Fibroblast of skin of right biceps (primary cell): ENCODE measurements at places on chromosomes 5 and 9.

- DNase-seq: no peak
These were observed 4.7 kb upstream of the TNFSF8 start for GRCh38 chr9:114935119-114935518.

- DNase-seq: peak; percentile 91
These were observed 21.0 kb upstream of the GSN start for GRCh38 chr9:121246821-121247561.

GRCh38 chr9:113648048-113648447 is 184.5 kb downstream of the RGS3 start:
- DNase-seq: no peak

DNA sequence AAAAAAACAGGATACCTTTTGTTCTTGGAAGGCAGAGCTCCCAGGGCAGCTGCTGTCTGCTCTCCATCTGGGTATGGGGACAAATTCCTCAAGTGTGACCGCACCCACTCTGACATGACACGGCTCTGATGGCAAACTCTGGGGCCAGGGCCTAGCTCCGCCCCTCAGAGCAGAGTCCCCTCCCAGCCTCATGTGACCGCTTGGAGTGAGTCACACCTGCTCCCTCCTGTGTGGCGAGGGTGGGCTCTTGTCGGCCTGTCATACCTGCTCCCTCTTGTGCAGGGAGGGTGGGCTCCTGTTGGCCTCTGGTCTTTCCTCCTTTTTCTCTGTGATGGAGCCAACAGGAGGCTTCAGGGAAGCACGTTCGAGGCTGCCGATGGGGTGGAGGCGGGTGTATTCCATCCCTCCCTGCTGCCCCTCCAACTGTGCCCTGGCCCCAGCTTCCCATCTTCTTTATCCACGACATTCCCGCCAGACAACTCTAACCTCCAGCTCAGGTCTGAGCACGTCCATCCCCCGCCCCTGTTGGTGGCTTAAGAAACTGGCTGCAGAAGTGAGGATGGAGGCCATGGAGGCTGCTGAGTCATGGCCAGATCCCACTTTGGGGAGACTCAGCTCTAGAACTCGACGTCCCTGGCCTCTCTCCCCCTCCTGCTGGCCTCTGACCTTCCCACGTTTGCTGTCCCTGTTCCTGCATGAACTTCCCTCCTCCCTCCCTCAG is 65.3 kb downstream of the OLFM1 start:
- no peak for DNase-seq

DNA sequence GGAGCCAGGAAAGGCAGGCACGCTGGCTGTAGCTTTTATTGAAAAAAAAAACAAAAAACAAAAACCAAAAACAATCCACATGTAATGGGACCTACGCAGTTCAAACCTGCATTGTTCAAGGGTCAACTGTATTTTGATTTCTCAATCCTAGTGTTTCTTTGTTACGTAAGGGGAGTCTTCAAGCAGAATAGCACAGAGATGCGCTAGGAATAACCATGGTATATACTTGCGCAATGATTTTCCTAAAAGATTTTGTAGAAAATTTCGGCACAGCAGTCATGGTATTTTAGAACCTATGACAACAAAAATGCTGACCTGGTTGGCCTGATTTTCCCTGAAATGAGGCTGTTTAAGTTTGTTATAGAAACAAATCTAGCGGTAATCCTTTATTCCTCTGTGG is 1110.5 kb upstream of the WWC1 start:
- no peak for DNase-seq

GRCh38 chr9:113057193-113057592 is 669 bp upstream of the ZFP37 start:
- DNase-seq: no peak

DNA sequence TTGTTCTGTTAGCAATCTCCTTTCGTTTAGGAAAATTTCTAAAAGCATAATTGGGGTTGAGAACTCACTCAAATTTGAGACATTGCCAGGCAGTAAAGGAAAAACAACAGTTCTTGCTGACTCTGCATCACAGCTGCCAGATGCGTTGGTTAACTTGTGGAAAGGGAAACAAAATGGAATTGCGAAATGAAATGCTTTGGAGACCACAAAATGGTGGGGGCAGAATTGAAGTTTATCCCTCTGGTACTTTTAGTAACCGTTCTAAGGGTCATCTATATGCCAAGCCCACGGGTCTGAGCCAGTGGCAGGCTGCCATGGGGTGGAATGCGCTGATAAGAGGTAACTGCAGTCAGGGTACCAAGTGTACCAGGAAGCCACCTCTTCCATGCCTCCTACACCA is 28.6 kb upstream of the SELENOP start:
- peak; percentile 82 for DNase-seq

GRCh38 chr9:87167161-87167560 is 219.9 kb upstream of the GAS1 start:
- DNase-seq: no peak

DNA sequence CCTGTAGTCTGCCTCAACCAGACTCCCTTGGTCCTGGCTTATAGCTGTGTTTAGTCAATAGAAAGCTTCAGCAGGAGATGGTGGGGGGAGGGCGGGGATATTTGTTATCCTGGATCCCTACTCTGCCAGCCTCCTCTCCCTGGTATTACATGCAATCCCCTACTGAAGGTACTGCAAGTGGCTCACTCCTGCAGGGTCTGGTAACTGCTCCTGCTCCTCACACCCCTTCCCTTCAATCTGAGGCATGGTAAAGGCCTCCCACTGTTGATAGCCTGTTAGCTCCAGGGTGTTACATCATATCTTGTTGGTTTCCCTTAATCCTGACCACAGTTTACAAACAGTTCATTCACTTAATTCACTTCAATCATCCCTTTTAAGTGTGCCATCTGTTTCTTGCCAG is 137.5 kb downstream of the AP3B1 start:
- DNase-seq: no peak

DNA sequence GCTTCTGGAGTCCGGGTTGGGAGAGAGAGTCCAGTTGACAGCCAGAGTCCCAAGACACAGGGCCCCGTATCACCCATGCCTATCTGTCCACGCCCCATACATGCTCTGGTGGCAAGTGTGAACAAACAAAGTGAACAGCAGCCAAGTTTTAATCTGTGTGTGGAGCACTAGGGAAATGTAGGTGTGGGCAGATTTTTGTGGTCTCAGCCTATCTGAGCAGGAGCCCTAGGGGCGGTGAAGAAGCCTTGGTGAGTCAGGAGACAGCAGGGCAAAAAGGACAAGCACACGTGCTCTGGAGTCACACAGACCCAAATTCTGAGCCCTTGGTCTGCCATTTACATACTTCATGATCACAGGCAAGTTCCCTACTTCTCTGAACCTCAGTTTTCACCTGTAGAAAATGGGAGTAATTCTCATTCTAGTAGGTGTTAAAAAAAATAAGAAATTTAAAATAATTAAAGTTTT is 23.2 kb downstream of the EGR1 start:
- peak; percentile 55 for DNase-seq

DNA sequence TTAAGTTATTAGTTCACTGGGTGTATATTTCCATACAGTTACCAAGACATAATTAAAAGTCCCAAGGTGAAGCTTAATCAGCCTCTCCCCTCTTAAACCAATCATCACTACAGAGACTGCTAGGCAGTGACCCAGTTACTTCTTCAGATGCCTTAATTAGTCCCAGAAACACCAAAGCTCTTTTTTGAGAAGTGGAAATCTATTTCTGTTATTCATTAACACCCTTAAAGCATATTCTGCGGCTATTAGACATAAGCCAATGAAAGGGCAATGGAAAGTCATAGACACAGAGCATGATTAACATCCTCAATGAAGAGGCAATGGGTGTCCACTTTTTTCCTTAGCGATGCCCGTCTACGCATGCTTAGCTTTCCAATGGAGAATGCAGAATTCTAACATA is 48.3 kb upstream of the DNAH5 start:
- DNase-seq: no peak
